ENCODE measurements at places on chromosomes 11 and 22.

- H3K27ac ChIP-seq = no peak overlapping the region
- no peak overlapping the region for H3K4me3 ChIP-seq
- no peaks in the 10 kb centered on the region for H3K36me3 ChIP-seq
- no peak for DNase-seq
- H3K4me1 ChIP-seq = no peaks in the 10 kb centered on the region
These were observed 196.1 kb downstream of the TRIM29 start for GRCh38 chr11:119941636-119942411.

GRCh38 chr22:45163099-45163450 lies 650 bp upstream of the NUP50 start:
- no peaks in the 10 kb centered on the region for H3K27me3 ChIP-seq
- H3K27ac ChIP-seq = no peak overlapping the region
- DNase-seq = peak; percentile 65
- peak overlapping the region; percentile 99 for H3K4me3 ChIP-seq
- H3K4me1 ChIP-seq = peaks cover 14% of the 10 kb centered on the region
- H3K36me3 ChIP-seq = peaks cover 4% of the 10 kb centered on the region

DNA sequence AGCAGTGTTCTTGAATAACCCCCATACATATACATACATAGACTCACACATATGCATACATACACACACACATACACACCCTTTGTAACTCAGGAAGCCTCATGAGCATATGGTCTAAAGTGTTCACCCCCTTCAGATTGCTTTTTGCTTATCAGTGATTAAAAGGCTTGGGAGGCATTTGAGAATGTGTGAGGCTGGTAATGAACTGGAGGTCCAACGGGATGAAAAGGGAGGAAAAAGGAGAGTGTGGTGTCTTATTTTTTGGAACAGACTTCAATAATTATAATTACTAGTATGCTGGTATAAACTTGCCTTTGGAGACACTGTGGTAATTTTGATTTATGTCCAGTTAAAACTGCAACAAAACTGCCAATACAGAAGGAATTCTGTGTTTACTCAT lies 124.5 kb downstream of the UVRAG start:
- no peak for DNase-seq
- H3K4me3 ChIP-seq = no peak overlapping the region

DNA sequence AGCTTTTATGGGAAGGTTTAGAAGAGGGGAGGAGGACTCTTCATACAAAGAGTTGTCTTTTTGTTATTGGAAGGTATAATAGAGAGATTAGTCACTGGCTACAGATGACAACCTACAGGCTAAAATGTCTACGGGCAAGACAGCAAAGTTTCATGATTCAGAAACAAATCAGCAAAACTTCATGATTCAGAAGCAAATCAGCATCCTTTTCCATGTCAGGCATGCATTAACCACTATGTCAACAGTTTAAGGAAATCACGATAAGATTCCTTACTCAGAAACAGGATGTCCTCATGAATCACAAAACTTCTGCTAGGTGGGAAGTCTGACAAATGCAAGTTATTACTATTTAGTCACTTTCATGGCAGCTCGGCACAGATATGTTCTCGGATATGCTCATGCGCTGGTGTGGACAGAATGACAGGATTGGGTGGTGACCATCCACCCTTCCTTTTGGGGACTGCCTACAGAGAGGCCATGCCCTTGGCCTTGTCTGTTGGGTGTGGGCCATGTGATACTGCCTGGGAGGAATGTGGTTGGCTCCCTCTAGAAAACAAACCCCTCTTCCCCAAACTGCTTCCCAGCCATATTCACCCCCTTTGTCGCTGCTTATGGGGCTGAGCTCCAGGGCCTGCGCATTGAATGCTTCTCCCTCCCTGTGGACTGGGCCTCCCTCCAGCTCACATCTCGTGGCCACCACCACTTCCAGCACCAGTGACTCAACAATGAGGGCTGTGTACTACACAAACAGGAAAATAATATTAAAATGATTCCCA lies 10.1 kb downstream of the C11orf91 start:
- H3K4me3 ChIP-seq = no peak overlapping the region
- no peaks in the 10 kb centered on the region for H3K36me3 ChIP-seq
- peaks cover 25% of the 10 kb centered on the region for H3K4me1 ChIP-seq

DNA sequence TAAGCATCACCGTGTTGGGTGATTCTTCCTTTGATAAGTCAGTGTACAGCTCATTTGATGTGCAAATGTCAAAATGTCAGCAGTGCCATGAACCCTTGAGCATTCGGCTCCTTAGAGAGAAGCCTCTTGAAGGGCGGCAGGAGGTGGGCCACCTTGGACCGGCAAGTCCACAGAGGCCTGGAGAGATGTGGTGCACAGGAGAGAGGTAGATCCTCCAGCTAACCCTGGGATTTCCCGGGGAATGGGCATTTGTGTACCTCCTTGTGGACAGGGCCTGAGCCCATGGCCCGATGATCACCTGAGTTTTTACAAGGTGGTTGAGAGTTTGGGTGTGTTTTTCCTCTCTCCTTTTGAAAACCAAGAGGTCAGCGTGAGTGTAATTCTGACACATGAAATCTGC lies 133.2 kb upstream of the RCN1 start:
- H3K4me3 ChIP-seq = no peak overlapping the region
- no peaks in the 10 kb centered on the region for H3K36me3 ChIP-seq
- H3K4me1 ChIP-seq = peaks cover 6% of the 10 kb centered on the region
- peak; percentile 6 for DNase-seq
- no peaks in the 10 kb centered on the region for H3K27me3 ChIP-seq
- H3K27ac ChIP-seq = no peak overlapping the region

DNA sequence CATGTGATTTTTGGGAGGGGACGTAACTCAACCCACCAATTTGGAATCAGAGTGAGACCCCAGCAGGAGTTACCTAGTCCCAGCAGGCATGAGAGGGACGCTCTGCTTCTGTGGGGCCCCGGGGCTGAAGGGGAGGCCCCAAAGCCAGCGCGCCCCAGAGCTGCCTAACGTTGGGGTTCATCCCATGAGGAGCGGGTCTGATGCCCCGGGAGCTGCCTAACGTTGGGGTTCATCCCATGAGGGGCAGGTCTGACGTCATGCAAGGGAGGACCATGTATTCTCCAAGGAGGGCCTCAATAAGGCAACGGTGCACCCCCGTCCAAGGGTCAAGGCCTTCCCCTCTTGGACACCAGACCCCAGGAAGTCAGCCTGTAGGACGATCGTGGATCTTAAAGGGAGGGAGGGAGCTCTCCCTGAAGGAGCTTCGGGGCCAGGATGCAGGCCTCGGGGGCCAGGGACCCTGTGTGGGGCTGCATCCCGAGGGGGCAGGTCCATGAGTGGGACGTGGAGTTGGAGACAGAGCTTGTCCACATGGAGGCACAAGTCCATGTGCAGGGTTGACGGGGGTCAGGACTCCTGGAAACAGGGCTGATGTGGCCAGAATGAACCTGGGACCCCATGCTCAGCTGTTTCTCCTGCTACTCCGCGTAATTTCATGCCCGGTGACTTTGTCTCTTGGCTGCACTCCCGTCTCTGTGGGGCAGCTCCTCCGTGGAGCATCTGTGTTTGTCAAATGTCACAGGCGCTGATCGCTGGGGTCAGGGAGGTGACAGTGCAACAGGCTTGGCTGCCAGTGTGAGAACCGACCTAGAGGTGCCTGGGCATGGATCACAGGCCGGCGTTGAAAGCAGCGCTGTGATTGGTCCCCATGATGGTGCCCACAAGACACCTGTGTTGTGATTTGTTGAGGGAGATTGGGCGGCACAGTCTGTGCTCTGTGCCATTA lies 1029.1 kb downstream of the BRD1 start:
- H3K4me3 ChIP-seq = no peak overlapping the region
- H3K36me3 ChIP-seq = no peaks in the 10 kb centered on the region
- H3K4me1 ChIP-seq = no peaks in the 10 kb centered on the region
- no peak for DNase-seq
- H3K27me3 ChIP-seq = no peaks in the 10 kb centered on the region
- no peak overlapping the region for H3K27ac ChIP-seq

GRCh38 chr11:111237926-111238325 lies 7.6 kb upstream of the POU2AF2 start:
- no peaks in the 10 kb centered on the region for H3K36me3 ChIP-seq
- peaks cover 7% of the 10 kb centered on the region for H3K27me3 ChIP-seq
- H3K4me1 ChIP-seq = no peaks in the 10 kb centered on the region
- no peak for DNase-seq

GRCh38 chr22:37229805-37230672 lies 14.0 kb downstream of the RAC2 start:
- DNase-seq = no peak
- H3K4me1 ChIP-seq = no peaks in the 10 kb centered on the region
- no peak overlapping the region for H3K27ac ChIP-seq
- no peaks in the 10 kb centered on the region for H3K36me3 ChIP-seq
- no peaks in the 10 kb centered on the region for H3K27me3 ChIP-seq

- no peak for DNase-seq
- peaks cover 8% of the 10 kb centered on the region for H3K4me1 ChIP-seq
- H3K27me3 ChIP-seq = no peaks in the 10 kb centered on the region
- peak within 1 kb of the TSS; percentile 3 for H3K27ac ChIP-seq
- H3K36me3 ChIP-seq = no peaks in the 10 kb centered on the region
These were observed at the start of gene FERMT3 for GRCh38 chr11:64206457-64207255. TSS of gene FERMT3 (plus strand) at chr11:64206721. CDS start at chr11:64207365, 644 bp downstream.

DNA sequence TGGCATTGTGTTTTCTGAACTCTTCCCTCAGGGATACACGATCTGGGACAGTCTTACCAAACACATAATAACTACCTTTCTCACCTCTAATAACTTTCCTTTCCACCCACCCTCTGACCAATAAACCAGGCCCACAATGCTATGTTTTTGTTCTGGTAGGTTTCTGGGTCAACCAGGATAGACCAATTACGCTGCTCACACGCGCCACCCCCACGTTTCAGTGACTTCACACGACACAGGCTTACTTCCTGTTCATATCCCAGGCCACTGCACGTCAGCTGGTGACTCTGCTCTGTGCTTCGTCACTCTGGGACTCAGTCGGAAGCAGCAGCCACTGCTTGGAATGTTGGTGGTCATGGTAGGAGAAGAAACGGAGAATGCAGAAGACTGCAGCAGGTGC lies 2.5 kb downstream of the KRTAP5-4 start:
- no peak overlapping the region for H3K27ac ChIP-seq
- H3K36me3 ChIP-seq = no peaks in the 10 kb centered on the region
- H3K4me3 ChIP-seq = no peak overlapping the region
- peaks cover 12% of the 10 kb centered on the region for H3K27me3 ChIP-seq
- H3K4me1 ChIP-seq = no peaks in the 10 kb centered on the region

GRCh38 chr22:19708321-19709011 lies 5.8 kb upstream of the SEPTIN5 start:
- no peak overlapping the region for H3K4me3 ChIP-seq
- H3K36me3 ChIP-seq = no peaks in the 10 kb centered on the region
- no peaks in the 10 kb centered on the region for H3K4me1 ChIP-seq

DNA sequence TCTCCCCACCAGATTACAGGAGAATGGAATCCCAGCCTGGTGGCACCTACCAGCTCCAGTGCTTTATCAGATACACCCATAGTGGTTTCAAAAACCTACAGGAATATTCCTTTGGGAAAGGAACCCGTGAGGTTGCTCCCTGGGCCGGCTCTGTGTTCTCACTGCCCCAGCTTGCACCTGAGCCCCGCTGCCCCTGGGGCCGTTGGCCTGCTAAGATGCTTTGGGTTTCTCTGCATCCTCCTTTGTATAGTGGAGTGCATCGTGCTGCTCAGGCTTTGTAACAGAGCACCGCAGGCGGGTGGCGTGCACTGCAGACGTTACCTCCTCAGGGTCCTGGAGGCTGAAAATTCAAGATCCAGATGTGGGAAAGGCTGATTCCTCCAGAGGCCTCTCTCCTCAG lies 414.1 kb downstream of the BRD1 start:
- no peak overlapping the region for H3K27ac ChIP-seq
- peak; percentile 30 for DNase-seq
- H3K36me3 ChIP-seq = no peaks in the 10 kb centered on the region
- H3K4me3 ChIP-seq = no peak overlapping the region
- H3K4me1 ChIP-seq = no peaks in the 10 kb centered on the region
- no peaks in the 10 kb centered on the region for H3K27me3 ChIP-seq

DNA sequence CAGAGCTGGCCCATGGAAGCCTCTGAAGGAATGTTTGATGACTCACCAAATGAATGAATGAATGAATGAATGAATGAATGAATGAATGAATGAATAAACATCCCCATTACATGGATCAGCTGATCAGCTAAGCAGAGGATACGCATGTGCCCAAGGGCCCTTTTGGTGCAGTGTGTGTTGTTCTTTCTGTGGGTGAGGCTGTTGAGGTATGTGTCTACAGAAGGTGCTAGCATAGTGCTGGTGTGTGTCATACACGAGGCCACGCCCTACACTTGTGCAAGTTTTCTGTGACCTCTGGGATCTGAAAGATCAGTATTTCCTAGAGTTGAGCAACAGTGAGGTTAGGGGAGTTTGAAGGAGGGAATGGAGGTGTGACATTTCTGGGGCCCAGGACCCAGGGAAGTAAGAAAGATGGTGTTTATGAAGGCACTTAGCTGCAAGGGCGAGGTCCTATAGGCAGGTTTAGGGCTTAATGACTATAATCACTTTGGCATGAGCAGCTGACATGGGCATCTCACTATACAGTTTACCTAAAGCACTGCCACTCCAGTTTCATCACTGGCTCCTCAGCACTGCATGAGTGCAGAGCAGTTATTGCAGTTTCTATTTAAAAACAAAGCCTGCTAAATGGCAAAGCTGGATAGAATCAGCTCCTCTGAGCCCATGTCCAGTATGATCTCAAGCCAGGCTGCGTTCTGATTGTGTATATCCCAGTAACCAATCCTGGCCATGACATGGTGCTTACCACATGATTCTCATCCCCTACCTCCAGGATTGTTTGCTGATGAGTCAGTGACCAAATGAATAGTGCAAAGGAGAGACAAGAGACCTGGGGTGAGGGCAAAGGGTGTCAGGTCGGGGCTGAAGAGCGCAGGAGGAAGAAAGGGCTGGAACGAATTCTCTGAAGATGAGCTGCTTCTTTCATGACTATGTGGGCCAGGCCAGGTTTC lies 36.4 kb upstream of the E2F8 start:
- no peaks in the 10 kb centered on the region for H3K27me3 ChIP-seq
- no peak overlapping the region for H3K27ac ChIP-seq
- no peak overlapping the region for H3K4me3 ChIP-seq
- peaks cover 11% of the 10 kb centered on the region for H3K4me1 ChIP-seq
- no peak for DNase-seq
- no peaks in the 10 kb centered on the region for H3K36me3 ChIP-seq

DNA sequence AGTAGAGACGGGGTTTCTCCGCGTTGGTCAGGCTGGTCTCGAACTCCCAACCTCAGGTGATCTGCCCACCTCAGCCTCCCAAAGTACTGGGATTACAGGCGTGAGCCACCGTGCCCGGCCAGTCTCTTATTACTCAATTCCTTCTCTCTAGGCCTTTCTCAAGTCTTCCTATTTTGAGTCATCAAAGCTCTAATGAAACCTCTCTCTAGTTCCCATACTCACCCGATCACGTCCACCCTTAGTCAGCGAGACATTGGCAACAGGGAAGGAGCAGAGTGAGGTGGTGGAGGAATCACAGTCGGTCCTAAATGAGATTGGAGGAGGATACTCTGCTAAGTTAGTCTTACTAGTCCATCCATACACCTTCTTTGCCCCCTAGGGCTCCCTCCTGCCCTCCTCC lies 5.0 kb downstream of the BSCL2 start:
- DNase-seq = no peak
- H3K27me3 ChIP-seq = no peaks in the 10 kb centered on the region
- H3K27ac ChIP-seq = no peak overlapping the region
- H3K36me3 ChIP-seq = peaks cover 4% of the 10 kb centered on the region
- no peak overlapping the region for H3K4me3 ChIP-seq

All from neural progenitor cell (in vitro differentiated cells).